HTR-8/SVneo (cell line): ENCODE measurements at places on chromosomes 7 and 10.

- DNase-seq = no peak
These were observed 132.1 kb downstream of the ADRA2A start for GRCh38 chr10:111208951-111209350.

GRCh38 chr10:133268532-133268931 is 8.1 kb downstream of the ADAM8 start:
- DNase-seq = no peak

- DNase-seq = no peak
These were observed 266.9 kb downstream of the ABCA13 start for GRCh38 chr7:48438206-48438605.

- no peak for DNase-seq
These were observed 6.7 kb downstream of the PLAC9 start for GRCh38 chr10:80139265-80139664.

GRCh38 chr10:113430634-113431397 is 122.0 kb upstream of the HABP2 start:
- no peak for DNase-seq
